ENCODE measurements at places on chromosomes 1 and 21.
A peak's percentile ranks its signal among the peaks of the same experiment; 100 is the strongest.

- DNase-seq, result no peak
Observed at GRCh38 chr1:107669996-107670395, 295.0 kb downstream of the VAV3 start.

DNA sequence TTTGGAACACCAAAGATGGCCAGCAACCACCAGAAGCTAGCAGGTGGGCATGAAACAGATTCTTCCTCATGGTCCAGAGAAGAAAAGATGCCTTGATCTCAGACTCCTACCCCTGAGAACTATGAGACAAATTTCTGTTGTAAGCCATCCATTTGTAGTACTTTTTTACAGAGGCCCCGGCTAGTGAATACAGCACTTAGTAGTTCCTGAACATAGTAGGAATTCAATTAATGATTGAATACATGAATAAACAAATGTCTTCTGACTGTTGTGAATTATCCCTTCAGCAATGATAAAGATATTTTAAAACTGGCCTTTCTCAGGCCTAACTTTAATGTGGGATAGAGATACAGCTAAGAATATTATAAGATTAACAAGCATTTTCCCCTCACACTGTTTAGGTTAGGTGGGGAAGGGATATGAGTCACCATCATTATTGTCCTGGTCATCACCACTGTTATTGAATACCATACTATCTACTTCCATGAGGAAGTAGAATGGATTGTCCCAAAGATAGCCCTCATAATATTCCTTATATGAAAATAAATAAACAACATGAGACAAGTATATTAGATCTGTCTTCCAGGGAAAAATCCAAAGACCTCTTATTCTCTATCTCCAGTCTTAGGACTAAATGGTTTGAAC is 51.4 kb downstream of the ADCY10 start:
- no peak for DNase-seq

- DNase-seq, result peak; percentile 61
Observed at GRCh38 chr1:156245451-156246232, 2.2 kb downstream of the PAQR6 start.

DNA sequence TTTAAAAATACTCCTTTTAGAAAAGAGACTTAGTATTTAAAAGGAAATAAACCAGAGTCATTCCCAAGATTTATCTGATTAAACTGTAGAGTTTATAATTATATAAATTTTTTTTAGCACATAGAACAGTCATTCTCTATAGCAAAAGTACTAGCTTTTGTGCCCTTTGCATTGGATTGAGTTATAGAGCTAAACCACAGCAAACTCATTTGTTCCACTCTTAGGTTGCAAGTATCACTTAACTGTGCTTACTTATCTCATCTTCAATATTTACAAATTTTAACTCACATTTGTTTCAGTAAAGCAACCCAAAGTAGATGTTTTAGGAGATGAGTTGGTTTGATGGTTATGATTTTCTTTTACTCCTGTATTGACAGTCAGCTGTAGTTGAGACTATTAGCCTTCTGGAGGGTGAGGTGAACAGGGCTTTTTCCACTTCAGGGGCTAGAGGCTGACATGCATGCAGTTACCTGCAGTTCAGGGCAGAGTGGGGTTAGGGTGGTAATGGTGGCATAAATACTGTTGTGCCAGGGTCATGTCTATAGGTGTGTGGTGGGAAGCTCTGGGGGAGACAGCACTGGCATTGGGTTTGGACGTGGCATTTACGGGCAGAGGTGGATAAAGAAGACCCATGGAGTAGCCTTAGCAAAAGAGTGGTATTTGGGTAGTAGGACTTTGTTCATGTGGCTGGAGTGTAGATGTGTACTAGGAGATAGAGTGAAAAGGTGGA is 42.1 kb downstream of the DYRK1A start:
- no peak for DNase-seq

GRCh38 chr1:154220970-154221277 is 169 bp downstream of the UBAP2L start:
- no peak for DNase-seq

Data from CD8-positive, alpha-beta memory T cell (primary cell).